ENCODE measurements at places on chromosomes 7 and 10.

DNA sequence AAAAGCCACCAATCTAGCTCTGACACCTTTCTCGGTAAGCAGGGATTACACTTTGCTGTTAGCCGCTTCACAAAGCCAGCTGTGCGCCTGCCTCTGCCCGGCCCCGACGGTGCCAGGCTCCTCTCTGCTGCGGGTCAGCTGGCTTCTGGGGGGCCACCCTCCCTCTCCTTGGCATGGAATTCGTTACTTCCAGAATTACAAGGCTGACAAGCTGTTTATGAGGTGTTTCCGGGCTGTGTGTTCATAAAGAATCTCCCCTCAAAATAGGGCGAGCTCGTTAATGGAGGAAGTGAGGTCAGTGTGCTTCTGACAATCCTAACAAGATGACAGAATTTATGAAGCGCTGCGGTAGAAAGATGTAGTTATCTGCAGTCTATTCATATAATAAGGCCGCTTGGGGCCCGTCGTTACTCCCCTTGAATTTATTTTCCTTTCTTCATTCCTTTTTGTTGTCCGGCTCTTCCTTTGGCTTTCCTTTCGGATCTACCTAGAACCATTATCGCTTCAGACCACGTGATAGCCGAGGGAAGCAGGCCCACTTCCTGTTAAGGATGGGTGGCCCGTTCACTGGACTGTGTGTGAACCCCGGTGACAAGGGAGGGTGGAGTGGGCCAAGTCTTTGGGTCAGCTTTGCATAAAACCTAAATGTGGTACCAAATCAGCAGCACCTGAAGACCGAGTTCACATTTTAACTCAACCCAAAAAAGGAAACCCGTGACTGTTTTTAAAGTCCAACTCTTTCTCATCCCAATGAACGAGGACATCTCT lies 273.0 kb upstream of the YAE1 start:
- no peak for DNase-seq

- no peak for DNase-seq
These were observed 125.1 kb upstream of the NOBOX start for GRCh38 chr7:144528536-144529045.

- no peak for DNase-seq
These were observed 446.5 kb upstream of the FOXK1 start for GRCh38 chr7:4235596-4235995.

- DNase-seq = no peak
These were observed 24.5 kb upstream of the EEPD1 start for GRCh38 chr7:36128448-36129047.

- no peak for DNase-seq
These were observed 90.3 kb downstream of the INPP5A start for GRCh38 chr10:132627666-132628531.

DNA sequence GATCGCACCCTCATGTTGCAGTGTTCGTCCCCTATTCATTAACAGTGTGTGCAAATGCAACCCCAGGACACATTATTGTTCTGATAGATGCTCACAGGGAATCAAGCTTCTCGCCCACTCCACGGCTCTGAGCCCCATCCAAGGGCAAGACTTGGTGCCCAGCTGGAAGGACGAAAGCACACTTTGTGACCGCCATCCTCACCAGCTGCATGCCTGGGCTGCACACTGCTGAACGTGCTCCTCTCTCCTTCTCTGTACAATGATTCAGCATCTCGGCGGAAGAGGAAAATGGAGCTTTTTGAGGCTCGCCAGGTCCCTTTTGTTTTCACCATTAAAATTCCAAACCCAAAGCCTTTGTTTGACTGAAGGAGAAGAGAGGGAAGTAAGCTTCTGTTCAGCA lies 41.9 kb downstream of the MKI67 start:
- no peak for DNase-seq

GRCh38 chr7:64870656-64871055 lies 32.4 kb upstream of the ZNF273 start:
- no peak for DNase-seq

GRCh38 chr7:30648744-30649540 lies 33.3 kb downstream of the CRHR2 start:
- DNase-seq = no peak

GRCh38 chr10:129774082-129774735 lies 189.9 kb downstream of the EBF3 start:
- DNase-seq = no peak

- DNase-seq = peak; percentile 45
These were observed 16.9 kb upstream of the ZFAND2A start for GRCh38 chr7:1176891-1177373.

GRCh38 chr10:43120929-43121314 lies 17.3 kb upstream of the CSGALNACT2 start:
- peak; percentile 36 for DNase-seq

GRCh38 chr10:21202776-21203462 lies 305.8 kb upstream of the NEBL start:
- DNase-seq = no peak

DNA sequence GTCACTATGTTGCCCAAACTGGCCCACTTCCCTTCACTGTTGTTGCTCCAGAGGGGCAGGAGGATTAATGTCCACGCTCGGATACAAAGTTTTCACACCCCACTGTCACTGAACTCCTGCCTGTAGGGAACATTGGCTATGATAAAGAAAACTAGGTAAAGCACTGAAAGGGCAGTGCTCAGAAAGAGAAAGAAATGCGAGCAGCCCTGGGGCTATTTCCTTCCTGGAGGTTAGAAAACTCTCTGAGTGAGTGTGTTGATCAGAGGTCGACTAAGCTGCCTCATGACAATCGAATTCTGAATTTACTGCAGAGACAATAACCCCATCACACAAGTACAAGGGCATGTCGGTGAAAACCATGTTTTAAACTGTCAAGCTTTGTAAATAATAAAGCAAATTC lies 227.2 kb upstream of the PITRM1 start:
- DNase-seq = no peak

DNA sequence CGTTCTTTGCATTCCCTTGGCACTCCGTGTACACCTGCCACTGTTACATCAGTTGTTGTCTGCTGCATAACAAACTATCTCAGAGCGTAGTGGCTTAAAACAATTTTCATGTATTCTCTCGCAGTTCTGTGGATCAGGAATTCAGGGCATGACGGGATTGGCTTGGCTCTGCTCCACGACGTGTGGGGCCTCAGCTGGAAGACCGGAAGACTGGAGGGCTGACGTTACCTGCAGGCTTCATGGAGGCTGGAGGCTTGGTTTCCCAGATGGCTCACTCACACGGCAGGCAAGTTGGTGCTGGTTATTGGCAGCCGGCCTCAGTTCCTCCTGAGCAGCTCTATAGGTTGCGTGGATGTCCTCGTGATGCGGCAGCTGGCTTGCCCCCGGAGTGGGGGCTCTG lies 25.5 kb downstream of the NYAP1 start:
- no peak for DNase-seq

DNA sequence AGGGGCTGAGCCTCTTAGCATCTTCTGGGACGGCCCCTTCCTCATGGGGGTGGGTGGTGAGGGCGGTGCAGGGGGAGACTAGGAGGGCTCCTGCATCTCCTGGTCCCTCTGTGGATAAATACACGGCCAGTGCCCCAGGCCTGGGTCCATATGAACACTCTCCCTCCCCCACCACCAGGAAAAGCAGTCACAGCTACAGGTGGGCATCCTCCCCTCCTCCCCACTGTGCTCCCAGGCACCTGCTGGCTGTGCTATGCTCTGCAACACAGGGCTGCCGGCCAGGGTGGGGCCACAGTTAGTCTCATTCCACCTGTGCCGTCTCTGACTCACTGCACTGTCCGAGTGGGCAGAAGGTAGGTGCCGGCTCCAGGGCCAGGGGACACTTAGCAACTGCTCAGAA lies 87.3 kb upstream of the INSIG1 start:
- DNase-seq = no peak

GRCh38 chr10:62671104-62671503 lies 133.4 kb upstream of the ADO start:
- DNase-seq = no peak

- no peak for DNase-seq
These were observed 30.5 kb downstream of the ANXA8 start for GRCh38 chr10:47453141-47454007.
